ENCODE measurements at places on chromosomes 1 and 21.

- DNase-seq: no peak
These were observed 9.1 kb downstream of the ADAMTSL4 start for GRCh38 chr1:150558303-150558704.

DNA sequence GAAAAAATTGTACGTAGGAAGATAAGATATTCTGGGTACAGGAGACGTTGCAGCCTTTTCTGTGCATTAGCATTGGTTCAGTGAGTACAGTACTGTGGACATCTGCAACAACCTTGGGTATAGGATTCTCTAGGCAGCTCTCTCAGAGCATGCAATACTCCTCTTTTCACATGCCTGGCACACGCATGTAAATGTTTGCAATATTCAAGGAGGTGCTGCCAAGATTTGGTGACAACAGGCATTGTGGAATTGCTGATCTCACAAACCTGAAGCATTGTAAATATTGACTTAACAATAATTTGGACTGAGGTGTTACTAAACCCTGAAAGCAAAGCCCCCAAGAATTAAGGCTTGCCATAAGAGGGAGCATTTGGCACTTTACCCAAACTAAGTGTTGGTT lies 126.8 kb downstream of the GRIK1 start:
- DNase-seq: no peak

DNA sequence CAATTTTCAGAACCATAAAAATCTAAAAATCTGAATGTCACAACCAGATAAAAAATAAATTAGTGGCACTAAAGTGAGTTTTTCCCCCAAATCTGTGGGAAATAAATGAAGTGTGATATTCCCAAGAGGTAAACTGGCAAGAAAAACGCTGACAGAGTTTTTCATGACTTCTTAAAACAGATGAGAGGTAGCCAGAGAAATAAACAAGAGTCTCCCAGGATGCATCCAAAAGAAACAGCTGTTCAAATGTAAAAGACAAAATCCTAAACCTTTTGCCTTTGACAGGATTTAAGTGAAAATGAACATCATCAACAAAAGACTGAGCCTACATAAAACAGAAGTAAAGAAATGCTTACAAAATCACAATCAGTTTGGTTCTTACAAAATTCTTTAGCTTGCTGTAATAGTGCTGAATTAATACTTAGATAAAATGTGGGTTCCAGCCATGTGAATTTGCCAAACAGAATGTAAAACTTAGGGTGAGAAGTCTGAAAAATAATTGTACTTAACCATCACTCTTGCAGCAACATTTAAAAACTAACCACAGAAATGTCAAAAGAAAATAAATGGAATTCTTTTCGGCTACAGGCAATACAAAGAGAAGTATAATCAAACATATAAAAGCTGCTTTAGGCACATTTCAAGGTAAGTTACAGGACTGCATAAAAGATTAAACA lies 133.6 kb downstream of the EIF4G3 start:
- no peak for DNase-seq

DNA sequence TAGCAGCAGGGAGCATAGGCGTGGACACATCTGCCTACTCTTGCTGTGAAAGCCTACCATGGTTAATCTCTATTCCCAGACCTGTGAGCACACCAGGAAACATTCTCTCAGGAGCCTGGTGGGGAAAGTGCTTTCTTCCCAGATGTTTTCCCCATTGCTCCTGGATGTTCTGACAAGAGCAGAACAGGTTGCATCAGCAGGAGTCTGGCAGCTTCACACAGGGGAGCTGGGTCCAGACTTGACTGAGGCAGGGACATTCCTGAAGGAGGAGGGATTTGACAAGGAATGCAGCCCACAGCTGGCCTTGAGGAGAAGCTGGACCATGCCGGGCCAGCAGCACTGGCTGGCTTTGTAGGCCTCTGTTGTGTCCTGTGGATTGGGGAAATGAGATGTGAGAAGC lies 21.0 kb upstream of the ARTN start:
- DNase-seq: no peak

GRCh38 chr1:44584167-44584566 lies 90.1 kb downstream of the TMEM53 start:
- no peak for DNase-seq

- no peak for DNase-seq
These were observed 202.1 kb downstream of the NCAM2 start for GRCh38 chr21:21200103-21200938.

DNA sequence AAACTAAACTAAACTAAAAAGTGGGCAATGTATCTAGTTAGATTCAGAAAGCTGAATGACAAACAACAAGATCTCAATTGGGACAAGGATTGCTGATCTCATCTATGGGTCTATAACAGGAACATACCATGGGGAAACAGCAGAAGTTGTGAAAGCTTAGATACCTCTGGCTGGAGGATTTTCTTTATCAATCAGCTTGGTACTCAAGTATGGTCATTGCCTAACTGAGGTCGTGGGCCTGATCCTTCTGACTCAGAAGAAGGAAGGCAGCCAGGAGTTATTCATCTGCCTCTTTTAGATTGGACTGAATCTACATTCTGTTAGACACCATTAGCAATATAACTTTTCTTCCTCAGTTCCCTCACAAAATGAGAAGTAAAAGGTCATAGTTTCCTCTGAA lies 39.7 kb downstream of the DNTTIP2 start:
- no peak for DNase-seq

GRCh38 chr1:3457910-3458883 lies 3.7 kb downstream of the ARHGEF16 start:
- DNase-seq: no peak

DNA sequence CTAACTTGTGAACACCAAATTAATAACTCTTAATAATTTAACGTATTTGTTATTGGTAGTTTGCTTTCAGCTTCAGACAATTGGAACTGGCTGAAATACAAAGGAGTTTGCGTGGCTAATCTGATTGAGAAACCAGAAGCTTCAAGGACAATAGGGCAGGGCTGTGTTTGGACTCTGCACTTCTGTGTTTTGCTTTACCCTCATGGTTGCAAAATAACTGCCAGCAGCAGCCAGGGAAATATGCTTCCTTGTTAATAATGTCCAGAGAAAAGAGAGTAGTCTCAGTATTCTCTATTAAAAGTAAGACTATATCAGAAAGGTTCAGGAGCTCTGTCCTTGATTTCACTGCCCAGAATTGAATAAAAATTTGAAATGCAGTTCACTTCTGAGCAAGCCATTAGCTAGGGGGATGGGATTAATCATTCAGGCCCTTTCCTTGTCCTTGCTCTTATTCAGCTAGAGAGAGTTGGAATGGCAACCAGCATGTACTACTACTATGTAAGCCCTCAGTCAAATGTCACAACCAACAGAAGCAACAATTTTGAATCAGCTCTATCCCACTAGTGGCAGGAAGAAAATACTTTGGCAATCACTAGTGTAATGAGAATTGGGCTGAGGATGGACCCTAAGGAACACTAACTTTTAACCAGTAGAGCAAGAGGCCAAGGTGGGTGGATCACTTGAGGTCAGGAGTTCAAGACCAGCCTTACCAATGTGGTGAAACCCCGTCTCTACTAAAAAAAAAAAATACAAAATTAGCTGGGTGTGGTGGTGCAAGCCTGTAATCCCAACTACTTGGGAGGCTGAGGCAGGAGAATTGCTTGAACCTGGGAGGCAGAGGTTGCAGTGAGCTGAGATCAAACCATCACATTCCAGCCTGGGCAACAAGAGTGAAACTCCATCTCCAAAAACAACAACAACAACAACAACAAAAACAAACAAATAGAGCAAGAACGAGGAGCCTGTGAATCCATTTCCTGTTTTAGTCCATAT lies 76.8 kb downstream of the POU2F1 start:
- DNase-seq: peak; percentile 67

- DNase-seq: peak; percentile 13
These were observed 417.3 kb downstream of the USH2A start for GRCh38 chr1:216005916-216006315.

- DNase-seq: no peak
These were observed 8.5 kb downstream of the GNG12 start for GRCh38 chr1:67824766-67825165.

DNA sequence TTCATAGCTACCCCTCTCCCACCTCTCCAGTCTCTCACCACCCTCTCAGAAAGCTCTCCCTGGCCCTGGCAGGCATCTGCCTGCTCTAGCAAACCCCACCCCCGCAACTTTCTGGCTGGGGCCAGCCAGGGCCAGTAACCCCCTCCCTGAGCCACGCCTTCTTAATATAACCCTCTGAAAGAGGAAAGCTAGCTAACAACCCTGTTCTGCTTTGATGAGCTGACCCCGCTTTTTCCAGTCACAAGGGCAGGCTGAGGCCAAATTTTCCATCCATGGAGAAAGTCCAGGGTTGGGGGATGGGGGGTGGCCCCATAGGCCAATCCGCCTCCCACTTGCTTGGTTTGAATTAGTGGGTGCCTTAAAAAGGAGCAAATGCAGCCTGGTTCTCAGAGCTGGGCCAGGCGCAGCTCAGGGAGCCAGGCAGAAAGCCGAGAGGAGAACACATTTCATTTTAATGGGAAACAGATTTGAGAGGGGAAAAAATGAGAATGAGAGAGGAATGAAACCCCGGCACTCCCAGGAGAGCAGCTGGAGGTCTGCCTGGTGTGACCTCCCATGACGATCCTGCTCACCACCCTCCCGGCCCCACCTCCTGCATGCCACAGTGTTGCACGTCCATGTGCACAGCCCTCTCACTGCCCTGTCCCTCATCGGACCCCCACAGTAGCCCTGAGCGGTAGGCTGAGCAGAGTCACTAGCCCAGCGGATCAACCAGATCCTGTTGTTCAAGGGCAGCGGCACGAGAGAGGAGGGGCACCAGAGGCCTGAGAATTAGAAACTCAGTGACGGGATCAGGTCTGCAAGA lies 62.3 kb downstream of the OPTC start:
- DNase-seq: no peak

GRCh38 chr21:16330082-16330907 lies 600.5 kb downstream of the USP25 start:
- DNase-seq: peak; percentile 88

Measured in Kasumi-1 (cell line).